ENCODE measurements at places on chromosomes 2 and 18. TPM values are rescaled to one million over a fixed set of nuclear protein-coding genes. Genes with fewer than 3 reads are reported as not detected.

GRCh38 chr2:8494589-8494988 lies 187.3 kb upstream of the ID2 start:
- no peak for DNase-seq

GRCh38 chr18:45505497-45506206 lies 109.6 kb upstream of the SLC14A2 start:
- no peak for DNase-seq

DUSP2 gene
- total RNA-seq = 46.0 TPM

FSHR gene
- total RNA-seq = not detected

- DNase-seq = no peak
These were observed 573 bp downstream of the STAM2 start for GRCh38 chr2:152175012-152175367.

DNA sequence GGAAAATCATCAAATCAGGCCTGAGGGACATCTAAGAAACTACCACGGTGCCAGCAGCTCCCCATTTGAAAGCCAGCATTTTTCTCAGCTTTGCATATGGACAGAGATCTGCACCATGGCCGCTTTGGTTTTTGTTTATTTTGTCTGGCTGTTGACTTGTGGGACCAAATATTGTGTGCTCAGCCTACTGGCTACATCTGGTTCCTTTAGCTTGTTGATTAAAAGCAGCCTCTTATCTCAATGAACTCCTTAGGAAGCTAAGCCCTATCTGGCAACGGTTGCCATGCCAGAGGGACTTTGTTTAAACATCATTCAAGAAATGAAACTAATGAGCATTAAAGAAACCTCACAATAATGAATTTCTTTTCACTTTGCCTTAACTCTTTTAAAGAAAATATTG lies 32.4 kb upstream of the CCDC150 start:
- DNase-seq = no peak

DNA sequence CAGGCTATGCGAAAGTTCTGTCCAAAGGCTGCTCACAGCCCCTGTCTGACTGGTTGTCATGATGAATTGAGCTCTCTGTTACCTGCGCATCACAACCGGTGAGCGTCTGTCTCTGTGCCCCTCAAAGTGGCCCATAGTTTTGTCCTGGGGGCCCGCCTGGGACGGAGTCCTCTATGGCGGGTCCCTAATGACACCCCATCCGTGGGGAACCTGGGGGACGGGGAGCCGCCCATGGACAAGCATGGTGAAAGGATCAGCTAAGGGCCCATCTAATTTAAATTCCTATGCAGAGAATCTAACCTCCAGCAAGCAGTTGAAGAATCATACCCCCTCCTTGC lies 473 bp downstream of the ELMOD3 start:
- DNase-seq = no peak

CHMP3 gene
- 110 TPM for total RNA-seq

All from lower leg skin (tissue), 4 donors.